ENCODE measurements at places on chromosomes 2 and 18.

DNA sequence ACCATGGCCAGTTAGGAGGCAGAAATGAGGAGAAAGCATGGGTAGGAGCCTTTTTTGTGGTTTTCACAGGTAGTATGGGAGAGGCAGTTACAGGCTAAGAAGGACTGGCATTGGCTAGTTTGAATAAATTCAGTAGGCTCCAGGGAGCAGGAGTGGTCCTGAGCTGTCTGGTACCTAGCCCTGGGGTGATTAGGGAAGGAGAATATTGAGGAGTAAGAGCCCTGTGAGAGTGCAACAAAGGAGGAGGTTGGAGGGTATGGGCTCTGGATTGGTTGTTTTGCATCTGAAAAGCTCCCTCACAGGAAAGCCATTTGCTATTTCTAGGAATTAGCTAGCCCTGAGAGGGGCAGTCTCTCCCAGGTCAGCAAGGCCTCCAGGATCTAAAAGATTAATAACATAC lies 13.3 kb upstream of the TCF7L1 start:
- no peak for DNase-seq

- DNase-seq, result no peak
Measured at GRCh38 chr2:201546576-201546975, 95.0 kb downstream of the STRADB start.

DNA sequence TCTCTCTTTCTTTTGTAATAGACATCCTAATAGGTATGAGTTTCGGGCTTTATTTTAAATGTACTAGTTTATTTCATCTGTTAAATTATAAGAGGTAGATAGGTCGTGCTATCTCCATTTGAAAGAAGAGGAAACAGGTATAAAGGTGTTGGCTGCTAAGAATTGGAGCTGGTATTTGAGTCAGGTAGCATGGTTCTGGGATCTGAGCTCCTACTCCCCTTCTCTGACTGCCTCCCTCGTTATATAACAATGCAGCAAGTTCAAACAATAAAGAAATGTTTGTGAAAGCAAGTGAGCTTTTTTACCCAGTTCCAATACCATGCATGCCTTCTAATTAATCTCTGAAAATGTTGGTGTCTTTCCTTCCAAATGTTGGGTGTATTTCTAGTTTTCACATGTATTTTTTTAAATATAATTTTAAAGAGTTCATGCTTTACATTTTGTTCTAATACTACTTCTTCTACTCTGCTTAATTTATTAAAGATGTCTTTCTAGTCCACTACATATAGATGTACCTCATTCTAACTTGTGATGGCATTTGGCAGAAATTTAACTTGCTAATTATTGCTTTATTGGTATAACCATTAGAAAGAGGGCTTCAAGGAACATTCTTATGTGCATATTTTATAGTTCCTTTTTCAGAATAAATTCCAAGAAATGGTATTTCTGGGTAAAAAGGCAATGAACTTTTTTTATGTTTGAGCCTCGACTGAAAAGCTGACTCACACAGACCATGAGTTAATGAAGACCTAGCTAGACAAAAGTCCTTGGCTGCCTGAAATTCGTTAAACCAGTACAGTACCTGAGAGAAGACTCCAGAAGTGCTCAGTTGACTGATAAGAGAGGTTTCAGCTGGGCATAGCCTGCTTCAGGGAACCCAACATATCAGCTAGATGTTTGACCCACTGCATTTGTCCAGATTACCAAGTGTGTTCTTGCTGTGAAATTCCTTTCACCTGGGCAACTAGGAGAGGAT lies 133.5 kb downstream of the CERS6 start:
- DNase-seq, result no peak

- DNase-seq, result no peak
Measured at GRCh38 chr2:200194746-200195145, 111.7 kb upstream of the SPATS2L start.

GRCh38 chr2:241309684-241310117 lies 5.8 kb downstream of the HDLBP start:
- no peak for DNase-seq

DNA sequence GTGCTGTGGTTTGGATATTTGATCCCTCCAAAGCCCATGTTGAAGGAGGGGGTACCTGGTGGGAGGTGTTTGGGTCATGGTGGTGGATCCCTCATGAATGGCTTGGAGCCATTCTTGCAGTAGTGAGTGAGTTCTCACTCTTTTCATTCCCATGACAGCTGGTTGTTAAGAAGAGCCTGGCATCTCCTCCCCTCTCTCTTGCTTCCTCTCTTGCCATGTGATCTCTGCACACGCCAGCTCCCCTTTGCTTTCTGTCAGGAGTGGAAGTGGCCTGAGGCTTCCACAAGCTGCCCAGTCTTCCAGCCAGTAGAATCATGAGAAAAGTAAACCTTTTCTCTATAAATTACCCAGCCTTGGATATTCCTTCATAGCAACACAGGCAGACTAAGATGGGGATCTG lies 8.6 kb downstream of the ADD2 start:
- no peak for DNase-seq

GRCh38 chr18:78571063-78571785 lies 408.4 kb upstream of the SALL3 start:
- no peak for DNase-seq

DNA sequence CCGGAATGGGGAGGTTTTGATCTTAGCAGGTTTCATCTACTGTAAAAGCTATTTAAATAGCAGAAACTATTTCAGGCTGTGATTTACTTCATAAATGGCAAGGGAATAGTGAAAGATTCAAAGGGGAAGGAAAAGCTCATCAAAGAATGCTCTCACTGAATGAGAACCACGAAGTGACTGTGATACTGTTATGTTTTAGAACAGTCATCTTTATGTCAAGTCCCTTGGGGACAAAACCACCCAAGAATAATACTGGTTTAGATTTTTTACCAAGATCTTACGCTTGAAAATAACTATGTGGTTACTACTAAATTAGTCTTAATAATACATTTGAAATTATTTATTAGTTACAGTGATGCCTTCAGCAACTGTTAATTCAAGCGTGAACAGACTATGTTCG lies 28.1 kb downstream of the FARSB start:
- DNase-seq, result no peak

DNA sequence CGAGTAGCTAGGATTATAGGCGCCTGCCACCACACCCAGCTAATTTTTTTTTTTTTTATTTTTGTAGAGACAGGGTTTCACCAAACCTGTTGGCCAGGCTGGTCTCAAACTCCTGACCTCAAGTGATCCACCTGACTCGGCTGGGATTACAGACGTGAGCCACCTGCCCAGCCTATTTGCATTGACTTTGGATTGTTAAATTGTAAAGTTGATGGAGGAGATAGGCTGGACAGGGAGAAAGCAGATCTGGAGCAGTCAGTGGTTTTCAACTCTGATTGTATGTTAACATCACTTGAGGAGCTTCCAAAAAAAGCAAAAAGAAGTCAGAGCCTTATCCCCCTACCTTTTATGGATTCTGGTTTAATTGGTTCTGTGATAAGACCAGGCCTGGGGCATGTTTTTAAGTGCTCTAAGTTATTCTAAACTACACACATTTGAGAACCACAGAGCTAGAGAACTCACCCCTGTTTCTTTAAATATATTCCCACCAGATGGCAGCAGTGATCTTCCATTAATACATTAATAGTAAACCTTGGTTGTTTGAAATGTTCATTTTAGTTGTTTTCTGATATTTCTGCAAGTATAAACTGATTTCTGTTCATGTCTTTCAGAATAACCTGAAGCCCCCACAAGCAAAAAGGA lies 7.5 kb downstream of the C2orf49 start:
- DNase-seq, result no peak

Data from NCI-H524 treated with DMSO at 0.1 percent for 48 hours (cell line).